ENCODE measurements at places on chromosomes 1 and 21. TPM values are rescaled to one million over a fixed set of nuclear protein-coding genes. Genes with fewer than 3 reads are reported as not detected.

The ALPL gene
- total RNA-seq, result 0.36 TPM

The ZNF697 gene
- total RNA-seq, result 4.6 TPM

GRCh38 chr1:24311234-24311633, 7.9 kb upstream of the GRHL3 start:
- no peak overlapping the region for H3K4me3 ChIP-seq
- H3K27ac ChIP-seq, result no peak overlapping the region
- H3K27me3 ChIP-seq, result peaks cover 3% of the 10 kb centered on the region
- no peak for DNase-seq
- no peaks in the 10 kb centered on the region for H3K4me1 ChIP-seq
- no peaks in the 10 kb centered on the region for H3K36me3 ChIP-seq

GRCh38 chr1:89908672-89909436, 86.1 kb upstream of the ZNF326 start:
- no peaks in the 10 kb centered on the region for H3K27me3 ChIP-seq
- DNase-seq, result no peak
- H3K4me3 ChIP-seq, result no peak overlapping the region
- H3K4me1 ChIP-seq, result no peaks in the 10 kb centered on the region
- H3K27ac ChIP-seq, result peak overlapping the region; percentile 22

DNA sequence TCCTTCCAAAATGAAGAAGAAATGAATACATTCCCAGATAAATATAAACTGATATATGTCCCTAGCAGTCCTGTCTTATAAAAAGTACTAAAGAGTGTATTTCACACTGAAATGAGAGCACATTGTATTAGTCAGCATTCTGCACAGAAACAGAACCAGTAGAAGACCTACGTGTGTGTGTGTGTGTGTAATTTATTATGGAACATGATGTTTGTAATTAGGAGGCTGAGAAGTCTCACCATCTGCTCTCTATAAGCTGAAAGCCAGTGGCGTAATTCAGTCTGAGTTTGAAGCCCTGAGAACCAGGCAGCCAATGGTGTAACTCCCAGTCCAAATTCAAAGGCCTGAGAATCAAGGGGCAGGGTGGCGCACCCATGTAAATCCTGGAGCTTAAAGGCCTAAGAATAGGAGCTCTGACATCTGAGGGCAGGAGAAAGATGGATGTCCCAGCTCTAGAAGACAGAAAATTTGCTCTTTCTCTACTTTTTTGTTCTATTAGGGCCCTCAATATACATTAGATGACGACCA, 146.5 kb upstream of the LYPLAL1 start:
- no peak overlapping the region for H3K4me3 ChIP-seq
- H3K36me3 ChIP-seq, result no peaks in the 10 kb centered on the region
- H3K27ac ChIP-seq, result no peak overlapping the region

- no peaks in the 10 kb centered on the region for H3K36me3 ChIP-seq
- no peak for DNase-seq
- no peak overlapping the region for H3K4me3 ChIP-seq
- no peaks in the 10 kb centered on the region for H3K4me1 ChIP-seq
- no peaks in the 10 kb centered on the region for H3K27me3 ChIP-seq
These were observed 19.0 kb upstream of the TLCD4 start for GRCh38 chr1:95098196-95098595.

DNA sequence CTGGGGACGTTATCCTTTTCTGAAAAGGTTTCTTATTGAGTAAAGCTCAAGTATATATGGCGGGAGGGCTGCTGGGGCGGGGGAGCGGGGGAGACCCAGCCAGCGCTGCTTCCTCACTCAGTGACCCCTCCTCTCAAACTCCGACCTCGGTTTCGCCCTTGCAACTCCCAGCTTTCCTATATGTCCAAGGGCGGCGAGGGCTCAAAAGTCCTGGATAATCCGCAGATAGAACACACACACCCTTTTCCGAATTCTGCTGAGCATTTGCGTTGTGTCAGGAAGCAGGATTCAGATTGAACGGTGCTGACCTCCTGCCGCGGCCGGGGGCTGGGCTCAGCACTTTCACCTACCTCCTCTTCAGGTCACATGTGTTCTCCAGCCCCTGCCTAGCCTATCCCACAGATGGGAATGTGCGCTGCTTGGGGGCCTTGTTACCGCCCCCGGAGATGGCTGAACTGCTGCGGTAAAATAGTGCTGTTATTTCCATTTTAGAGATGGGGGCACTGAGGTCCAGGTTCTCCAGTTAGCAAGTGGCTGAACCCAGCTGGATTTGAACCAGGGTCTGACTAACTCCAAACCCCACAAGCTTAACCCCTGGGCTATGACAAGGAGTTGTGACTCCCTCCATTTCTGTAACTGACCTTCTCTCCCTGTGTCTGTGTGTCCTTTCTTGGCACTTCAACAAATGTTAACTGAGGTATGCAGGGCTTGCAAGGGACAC, 795 bp upstream of the AHDC1 start:
- peak overlapping the region; percentile 99 for H3K27ac ChIP-seq
- H3K27me3 ChIP-seq, result no peaks in the 10 kb centered on the region
- H3K4me1 ChIP-seq, result no peaks in the 10 kb centered on the region
- DNase-seq, result no peak
- H3K36me3 ChIP-seq, result no peaks in the 10 kb centered on the region

The CLDN19 gene
- not detected for total RNA-seq

The CSF1 gene
- 41.0 TPM for total RNA-seq

DNA sequence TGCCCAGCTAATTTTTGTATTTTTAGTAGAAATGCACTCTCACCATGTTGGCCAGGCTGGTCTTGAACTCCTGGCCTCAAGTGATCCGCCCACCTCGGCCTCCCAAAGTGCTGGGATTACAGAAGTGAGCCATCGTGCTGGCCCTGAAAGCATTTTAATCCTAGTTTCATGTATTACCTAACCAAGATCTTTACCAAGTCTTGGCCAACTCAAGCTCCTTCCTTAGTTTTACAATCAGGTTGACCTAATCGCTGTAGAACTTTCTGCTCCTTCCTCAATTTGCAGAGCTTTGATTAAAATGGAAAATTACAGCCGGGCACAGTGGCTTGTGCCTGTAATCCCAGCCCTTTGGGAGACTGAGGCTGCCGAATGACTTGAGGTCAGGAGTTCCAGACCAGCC, 3.2 kb upstream of the TMEM63A start:
- H3K4me1 ChIP-seq, result peaks cover 17% of the 10 kb centered on the region
- no peak for DNase-seq
- no peak overlapping the region for H3K4me3 ChIP-seq
- no peaks in the 10 kb centered on the region for H3K27me3 ChIP-seq
- no peak overlapping the region for H3K27ac ChIP-seq
- H3K36me3 ChIP-seq, result no peaks in the 10 kb centered on the region

The LGR6 gene
- total RNA-seq, result not detected

GRCh38 chr1:203320591-203321272, 15.4 kb downstream of the BTG2 start:
- H3K27ac ChIP-seq, result peak overlapping the region; percentile 87
- no peaks in the 10 kb centered on the region for H3K36me3 ChIP-seq
- H3K27me3 ChIP-seq, result no peaks in the 10 kb centered on the region
- peak; percentile 78 for DNase-seq
- no peak overlapping the region for H3K4me3 ChIP-seq
- peaks cover 39% of the 10 kb centered on the region for H3K4me1 ChIP-seq

The TEDDM1 gene
- total RNA-seq, result not detected

The RNF186 gene
- total RNA-seq, result not detected

The KLHDC7A gene
- total RNA-seq, result not detected

The LRRC53 gene
- not detected for total RNA-seq

The EPB41 gene
- 23.2 TPM for total RNA-seq

DNA sequence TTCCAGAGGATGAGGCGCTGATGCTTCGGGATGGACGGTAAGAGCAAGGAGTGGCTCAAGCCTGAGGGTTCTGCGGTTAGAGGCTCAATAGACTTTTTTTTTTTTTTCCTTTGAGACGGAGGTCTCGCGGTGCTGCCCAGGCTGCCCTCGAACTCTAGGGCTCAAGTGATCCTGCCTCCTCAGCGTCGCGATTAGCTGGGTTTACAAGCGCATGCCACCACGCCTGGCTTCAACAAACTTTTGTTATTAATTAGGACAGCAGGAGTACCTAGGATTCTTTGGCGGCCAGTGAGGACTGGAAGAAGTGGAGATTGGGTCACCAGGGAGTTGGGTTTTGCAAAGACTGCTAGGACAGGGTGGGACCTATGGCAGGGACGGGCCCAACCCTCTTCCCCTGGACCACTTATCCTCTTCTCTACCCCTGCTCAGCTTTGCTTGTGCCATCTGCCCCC, 587 bp downstream of the SCNM1 start:
- H3K4me1 ChIP-seq, result peaks cover 29% of the 10 kb centered on the region
- H3K36me3 ChIP-seq, result peaks cover 16% of the 10 kb centered on the region
- peak overlapping the region; percentile 93 for H3K27ac ChIP-seq
- peak overlapping the region; percentile 77 for H3K4me3 ChIP-seq
- peak; percentile 72 for DNase-seq

GRCh38 chr1:223425550-223425949, 32.3 kb downstream of the CCDC185 start:
- H3K4me3 ChIP-seq, result no peak overlapping the region
- no peaks in the 10 kb centered on the region for H3K27me3 ChIP-seq
- peaks cover 20% of the 10 kb centered on the region for H3K4me1 ChIP-seq
- no peak for DNase-seq

GRCh38 chr1:189027512-189027911, 1450.2 kb downstream of the BRINP3 start:
- no peaks in the 10 kb centered on the region for H3K4me1 ChIP-seq
- H3K27me3 ChIP-seq, result no peaks in the 10 kb centered on the region
- no peak overlapping the region for H3K27ac ChIP-seq
- no peak for DNase-seq
- no peaks in the 10 kb centered on the region for H3K36me3 ChIP-seq

The SYDE2 gene
- 54.9 TPM for total RNA-seq

DNA sequence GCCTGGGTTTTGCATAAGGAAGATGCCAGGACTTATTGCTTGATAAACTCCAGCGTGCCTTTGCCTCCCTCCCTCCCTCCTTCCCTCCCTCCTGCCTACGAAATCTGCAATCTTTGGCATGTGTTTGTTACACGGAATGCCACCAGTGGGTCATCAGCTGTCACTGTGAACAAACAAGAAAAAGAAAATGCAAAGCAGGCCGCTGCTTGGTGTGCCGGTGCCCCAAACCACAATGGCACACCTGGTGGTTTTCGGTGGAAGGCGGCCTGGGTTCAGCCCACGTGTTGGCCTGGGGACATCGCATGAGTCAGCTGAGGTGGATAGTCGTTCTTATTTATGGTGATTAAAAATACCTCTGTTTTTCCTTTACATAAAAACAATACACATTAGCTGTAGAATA, 16.3 kb upstream of the IFNLR1 start:
- H3K27me3 ChIP-seq, result no peaks in the 10 kb centered on the region
- no peak for DNase-seq
- no peaks in the 10 kb centered on the region for H3K36me3 ChIP-seq
